ENCODE measurements at places on chromosomes 6 and 20.

- DNase-seq = no peak
Observed at GRCh38 chr6:292506-293192, 362 bp downstream of the DUSP22 start.

DNA sequence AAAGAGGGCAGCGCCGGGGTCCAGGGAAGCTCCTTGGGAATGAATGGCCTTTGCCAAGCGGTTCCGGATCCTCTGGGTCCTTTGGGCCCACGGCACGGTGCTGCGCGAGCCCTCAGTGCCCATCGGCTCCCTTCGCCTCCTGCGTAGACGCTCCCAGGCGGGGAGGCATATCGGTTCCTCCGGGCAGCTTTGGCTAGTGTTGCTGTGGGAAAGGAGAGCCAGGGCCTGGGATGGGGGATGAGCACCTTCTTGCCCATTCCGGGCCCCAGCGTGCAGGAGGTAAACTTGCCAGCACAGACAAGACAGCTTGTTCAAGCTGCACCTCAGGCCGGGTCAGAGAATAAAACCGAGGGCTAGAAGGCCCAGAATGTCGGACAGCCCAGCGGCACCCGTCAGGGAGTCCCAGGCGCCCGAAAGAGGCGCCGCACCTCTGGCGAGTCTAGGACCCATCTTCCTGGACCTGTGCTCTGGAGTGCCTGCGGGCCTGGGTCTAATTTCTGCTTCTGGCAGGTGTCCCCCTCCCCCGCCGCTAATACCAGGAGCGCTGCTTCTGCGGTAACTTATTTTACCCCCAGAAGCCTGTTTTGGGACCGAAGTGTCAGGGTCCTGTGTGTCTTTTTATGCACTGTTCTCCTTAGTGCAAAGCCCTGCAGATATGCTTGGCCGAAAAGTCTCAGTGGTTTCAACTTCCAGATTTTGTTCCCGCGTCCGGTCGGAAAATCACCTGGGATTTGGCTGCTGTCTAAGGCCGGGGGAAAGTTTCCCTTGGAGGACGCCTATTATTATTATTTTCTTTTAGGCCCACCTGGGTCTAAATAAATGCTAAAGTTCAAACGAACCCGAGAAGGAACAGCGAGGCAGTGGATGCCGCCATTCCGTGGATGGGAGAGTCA is 1.7 kb upstream of the TFAP2C start:
- no peak for DNase-seq

GRCh38 chr6:40724886-40725285 is 137.7 kb upstream of the LRFN2 start:
- DNase-seq = no peak

GRCh38 chr20:36599912-36600345 is 5.7 kb upstream of the RAB5IF start:
- DNase-seq = no peak

DNA sequence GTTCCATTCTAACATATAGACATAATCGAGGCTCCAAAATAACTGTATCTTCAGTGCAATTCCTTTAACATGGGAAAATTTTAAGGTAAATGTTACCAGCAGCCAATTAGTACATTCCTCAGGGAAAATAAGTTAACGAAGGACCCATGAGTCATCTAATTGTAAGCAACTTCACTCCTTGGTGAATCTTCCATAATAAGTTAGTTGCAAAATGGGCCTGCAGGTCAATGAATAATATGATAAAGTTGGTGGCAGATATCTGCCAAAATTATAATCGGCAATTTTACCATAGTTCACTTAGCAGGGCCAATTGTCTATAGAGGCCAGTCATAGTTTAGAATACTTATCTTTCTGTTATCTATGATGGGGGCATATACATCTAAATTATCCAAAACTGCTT is 42.3 kb downstream of the QRSL1 start:
- no peak for DNase-seq

GRCh38 chr6:15404685-15404980 is 158.8 kb downstream of the JARID2 start:
- no peak for DNase-seq

GRCh38 chr20:58722877-58723627 is 30.5 kb downstream of the NPEPL1 start:
- no peak for DNase-seq

GRCh38 chr20:59936409-59936808 is 3.0 kb upstream of the SYCP2 start:
- no peak for DNase-seq

- DNase-seq = no peak
Observed at GRCh38 chr20:35311409-35311808, 19.2 kb upstream of the FAM83C start.
